CD4-positive, alpha-beta T cell treated with Interleukin-12 subunit alpha and Interleukin-12 subunit beta, for 1 hour (primary cell): ENCODE measurements at places on chromosomes 6 and 20.
A peak's percentile ranks its signal among the peaks of the same experiment; 100 is the strongest.

DNA sequence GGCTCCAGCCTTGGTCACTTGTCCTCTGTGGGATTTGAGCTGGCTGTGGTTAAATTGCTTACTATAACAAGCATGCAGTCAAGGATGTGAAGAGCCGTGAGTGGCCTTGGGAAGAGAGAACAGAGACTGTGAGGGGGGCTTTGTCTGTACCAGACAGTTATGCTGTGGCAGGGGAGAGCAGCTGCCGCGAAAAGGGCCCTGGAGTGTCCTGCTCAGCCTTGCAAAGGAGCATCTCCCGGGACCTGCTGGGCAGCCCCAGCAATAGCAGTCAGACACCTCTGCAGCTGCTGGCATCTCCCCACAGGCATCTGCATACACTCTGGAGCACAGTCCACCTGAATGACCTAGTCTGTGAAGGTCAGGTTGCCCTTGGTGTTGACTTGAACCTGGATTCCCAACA, 6.3 kb downstream of the EBF4 start:
- no peak for DNase-seq

GRCh38 chr6:107624050-107624449, 134.1 kb downstream of the SOBP start:
- DNase-seq, result no peak

DNA sequence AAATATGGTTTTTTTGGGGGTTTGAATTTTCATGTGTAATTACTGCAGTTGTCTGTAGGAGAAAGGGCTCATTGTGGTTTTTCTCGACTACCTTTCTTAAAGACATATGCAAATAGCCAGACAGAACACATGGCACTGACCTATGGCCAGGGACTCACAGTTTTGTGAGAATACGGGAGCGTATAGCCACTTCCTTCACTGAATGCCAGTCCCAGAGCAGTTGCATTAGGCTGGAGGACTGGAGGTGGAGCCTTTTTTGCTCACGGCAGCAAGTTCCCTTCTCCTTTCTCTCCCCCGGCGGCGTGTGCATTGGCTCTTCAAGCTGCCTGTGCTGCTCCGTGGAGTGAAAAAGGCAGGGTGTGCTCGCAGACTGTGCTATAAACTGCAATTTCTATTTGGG, 114.9 kb downstream of the AKAP7 start:
- no peak for DNase-seq

DNA sequence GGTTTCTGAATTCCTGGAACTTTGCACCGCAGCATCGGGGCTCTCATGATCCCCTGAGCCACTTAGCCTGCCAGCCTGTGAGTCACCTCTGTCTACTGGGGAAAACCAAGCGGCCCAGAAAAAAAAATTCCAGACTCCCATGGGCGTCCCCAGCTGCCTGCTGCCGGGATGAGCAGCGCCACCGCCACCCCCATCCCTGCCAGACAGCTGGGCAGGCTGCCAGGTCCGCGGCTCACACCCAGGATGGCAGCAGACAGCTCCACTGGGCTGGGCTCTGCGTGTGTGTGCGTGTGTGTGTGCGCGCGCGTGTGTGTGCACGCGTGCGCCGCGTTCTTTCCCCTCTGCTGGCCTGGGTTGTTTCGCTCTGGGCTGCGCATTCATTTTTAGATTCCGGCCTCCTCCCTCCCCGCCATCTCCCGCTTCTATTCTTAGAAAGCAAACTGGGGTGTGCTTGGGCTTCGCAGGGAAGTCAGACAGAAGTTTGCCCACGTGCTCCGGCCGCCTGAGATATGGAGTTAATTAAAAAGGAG, 38.9 kb upstream of the PMEPA1 start:
- peak; percentile 30 for DNase-seq

GRCh38 chr6:129969064-129969463, 49.3 kb upstream of the L3MBTL3 start:
- no peak for DNase-seq

DNA sequence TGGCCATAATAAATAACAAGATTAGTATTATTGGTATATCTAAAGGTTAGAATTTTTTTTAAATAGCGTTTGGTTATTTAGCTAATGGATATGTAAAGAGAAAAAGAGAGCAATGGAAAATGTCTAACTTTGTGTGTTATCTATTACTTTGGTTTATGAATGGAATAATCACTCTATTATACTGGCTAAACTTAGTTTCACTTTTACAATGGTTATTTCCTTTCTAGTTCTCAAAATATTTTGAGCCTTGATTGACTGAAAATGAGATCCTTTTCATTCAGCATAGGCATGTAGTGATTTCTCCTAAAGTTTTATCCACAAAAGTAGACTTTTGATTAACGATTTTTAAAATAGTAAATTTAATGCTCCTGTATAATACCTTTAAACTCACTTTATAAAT, 51.6 kb upstream of the MLIP start:
- DNase-seq, result no peak

DNA sequence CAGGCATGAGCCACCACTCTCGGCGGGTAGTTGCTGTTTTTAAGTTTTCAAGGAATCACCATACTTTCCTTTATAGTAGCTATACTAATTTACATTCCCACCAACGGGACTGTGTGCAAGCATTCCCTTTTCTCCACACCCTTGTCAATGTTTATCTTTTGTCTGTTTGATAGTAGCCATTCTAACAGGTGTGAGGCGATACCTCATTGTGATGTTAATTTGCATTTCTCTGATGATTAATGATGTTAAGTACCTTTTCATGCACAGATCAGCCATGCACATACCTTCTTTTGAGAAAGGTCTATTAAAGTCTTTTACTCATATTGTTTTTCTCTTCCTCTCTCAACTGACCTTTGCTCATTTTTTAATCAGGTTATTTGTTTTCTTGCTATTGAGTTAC, 43.0 kb upstream of the CCND3 start:
- DNase-seq, result no peak

DNA sequence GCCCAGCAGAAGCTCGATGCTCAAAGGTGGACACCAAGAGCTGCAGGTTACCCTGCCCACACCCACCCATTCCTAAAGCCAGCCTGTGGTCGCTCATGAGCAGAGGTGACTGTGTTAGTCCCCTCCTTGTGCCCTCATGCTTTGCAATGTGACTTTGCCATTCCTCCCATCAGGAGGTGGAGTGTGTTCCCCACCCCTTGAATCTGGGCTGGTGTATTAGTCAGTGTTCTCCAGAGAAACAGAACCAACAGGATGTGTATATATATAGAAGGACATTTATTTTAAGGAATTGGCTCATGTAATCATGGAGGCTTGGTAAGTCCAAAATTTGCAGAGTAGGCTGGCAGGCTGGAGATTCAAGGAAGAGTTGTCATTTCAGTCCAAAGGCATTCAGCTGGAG, 54.4 kb upstream of the RNF24 start:
- DNase-seq, result no peak

- no peak for DNase-seq
Measured at GRCh38 chr6:45231660-45232059, 96.5 kb upstream of the RUNX2 start.

DNA sequence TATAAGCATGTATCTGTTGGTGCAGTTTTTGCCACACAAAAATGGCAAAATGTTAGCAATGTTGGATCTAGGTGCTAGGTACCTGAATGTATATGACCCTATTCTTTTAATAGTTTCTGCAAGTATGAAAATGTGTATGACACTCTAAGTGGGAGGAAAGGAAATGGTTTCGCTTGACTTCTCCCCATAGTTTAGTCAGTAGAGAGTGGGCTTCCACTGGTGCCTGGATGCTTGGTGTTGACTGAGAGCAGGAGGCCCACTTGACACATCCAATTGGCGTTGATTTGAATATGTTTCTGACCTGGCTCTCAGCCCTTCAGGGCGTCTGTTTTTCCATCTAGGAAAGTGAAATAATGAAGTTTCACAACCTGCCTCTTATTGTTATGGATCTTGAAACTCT, 41.8 kb upstream of the GABRR1 start:
- no peak for DNase-seq

DNA sequence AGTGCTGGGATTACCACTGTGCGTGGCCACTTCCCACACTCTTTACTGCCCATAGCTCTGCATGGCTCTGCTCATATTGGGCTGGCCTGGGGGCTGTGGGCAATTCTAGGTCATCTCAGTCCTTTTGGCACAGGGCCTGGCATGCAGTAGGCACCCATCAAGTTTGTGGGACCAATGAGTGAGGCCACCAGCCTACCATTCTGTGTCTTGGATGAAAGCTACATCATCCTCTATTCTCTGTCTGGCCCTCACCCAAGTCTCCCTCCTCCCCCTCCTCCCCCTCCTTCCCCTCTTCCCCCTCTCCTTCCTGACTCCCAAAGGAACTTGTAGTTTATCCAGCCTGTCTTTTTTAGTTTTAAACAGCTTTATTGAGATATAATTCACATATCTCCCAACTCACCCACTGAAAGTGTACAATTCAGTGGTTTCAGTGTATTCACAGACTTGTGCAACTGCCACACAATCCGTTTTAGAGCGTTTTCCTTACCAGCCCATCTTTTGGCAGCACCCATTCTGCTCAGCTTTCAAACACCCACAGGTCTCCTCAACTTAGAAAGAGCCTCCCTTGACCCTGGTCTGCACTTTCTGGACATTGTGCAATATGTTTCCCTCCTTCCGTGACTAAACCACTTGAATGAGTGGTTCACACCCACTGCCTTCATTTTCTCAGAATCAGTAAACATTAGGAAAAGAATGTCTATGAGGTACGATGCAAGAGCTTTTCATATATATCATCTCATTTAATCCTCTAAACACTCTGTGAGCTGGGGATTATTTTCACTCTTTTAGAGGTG, 21.5 kb upstream of the MRPS18A start:
- DNase-seq, result no peak

DNA sequence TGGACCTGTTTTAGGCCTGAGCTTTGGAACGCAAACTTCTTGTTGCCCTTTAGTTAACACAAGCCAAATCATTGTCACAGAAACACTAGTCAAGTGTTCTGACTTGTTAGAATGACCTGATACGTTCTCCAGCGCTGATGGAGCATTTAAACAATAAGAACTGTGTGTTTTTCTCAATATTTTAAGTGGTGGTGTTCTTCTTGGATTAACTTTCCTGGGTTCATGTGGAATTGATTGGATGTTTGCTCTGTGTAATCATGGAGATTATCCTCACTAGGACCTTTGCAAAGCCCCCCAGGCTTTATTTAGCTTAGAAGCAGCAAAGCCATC, 1.6 kb downstream of the LRRC1 start:
- DNase-seq, result no peak

DNA sequence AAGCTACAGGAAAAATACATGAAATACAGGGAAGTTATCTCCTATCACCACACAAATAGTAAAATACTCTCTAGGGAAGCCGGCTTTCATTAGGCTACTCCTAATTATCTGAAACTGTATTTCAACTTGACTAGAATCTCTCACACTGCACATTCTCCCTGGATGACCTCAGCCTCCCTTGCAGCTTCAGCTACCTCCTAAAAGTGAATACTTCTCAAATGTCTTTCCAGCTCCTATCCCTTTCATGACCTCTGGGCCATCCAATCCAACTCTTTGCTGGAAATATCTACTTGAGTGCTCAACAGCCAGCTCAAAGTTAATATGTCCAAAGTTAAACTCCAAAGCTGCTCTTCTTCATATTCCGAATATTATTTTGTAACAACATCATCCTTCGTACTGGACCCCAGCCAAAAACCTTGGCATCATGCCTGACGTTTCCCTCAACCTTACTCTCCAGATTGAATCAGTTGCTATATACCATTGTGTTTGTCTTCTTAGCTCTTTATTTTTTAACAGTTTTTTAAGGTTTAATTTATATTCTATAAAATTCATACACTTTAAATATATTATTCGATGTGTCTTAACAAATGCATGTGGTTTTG, 29.4 kb upstream of the KIF6 start:
- no peak for DNase-seq

DNA sequence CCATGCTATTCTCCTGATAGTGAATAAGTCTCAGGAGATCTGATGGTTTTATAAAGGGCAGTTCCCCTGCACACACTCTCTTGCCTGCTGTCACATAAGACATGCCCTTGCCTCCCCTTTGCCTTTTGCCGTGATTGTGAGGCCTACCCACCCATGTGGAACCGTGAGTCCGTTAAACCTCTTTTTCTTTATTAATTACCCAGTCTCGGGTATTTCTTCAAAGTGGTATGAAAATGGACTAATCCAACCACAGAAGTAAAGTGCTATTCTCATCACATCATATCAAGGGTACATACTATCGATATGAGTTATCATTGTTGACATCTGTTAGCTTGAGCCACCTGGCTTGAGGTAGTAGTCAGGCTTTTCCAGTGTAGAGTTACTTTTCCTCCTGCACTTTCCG, 2.3 kb downstream of the MANBAL start:
- DNase-seq, result no peak

DNA sequence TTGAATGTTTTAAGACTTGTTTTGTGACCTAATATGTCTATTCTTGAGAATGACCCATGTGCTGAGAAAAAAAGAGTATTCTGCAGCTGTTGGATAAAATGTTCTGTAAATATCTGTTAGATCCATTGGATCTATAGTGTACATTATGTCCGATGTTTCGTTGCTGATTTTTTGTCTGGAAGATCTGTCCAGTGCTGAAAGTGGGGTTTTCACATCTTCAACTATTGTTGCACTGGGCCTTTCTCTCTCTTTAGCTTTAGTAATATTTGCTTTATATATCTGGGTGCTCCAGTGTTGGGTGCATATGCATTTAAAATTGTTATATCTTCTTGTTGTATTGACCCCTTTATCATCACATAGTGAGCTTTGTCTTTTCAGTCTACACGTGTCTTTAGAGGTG, 5.7 kb upstream of the SIRPB2 start:
- DNase-seq, result no peak

GRCh38 chr6:6125495-6125894, 118.8 kb upstream of the NRN1 start:
- no peak for DNase-seq

DNA sequence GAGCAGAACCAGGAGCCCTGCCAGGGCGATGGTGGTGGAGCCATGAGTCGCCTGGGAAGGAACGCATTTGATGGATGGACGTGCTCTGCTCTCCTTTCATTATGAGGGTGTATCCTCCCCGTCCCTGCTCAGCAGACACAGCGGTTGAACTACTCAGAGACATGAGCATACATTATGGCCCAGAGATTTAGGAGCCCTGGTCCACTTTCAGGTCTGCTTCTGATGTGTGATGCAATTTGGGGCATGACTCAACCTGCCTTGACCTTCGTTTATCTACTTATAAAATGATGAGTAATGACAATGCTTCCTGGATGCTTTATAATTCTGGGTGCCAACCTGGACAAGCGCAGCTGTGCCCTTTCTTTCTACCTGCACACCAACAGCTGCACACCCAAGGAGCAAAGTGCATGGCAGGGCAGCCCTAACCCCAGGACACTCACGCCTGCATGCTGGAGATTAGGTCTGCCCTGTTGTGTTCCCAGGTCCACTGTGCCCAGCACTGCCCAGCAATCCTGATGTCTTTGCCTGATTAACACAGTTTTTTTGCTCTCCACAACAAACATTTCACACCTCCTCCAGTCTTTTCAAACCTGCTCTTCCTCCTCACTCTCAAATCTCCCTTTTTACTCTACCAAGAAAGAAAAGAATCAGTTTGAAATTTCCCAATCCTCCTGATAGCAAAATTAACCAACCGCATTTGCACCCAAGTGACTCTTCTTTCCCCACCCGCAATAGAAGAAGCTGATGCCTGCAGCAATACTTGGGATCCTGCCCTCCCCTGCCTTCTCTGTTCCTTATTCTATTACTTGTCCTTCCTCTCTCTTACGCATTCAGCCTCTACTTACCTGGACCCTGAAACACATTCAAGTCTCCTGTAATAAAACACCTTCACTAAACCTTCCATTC, 81.2 kb downstream of the EZR start:
- DNase-seq, result no peak

- DNase-seq, result no peak
Measured at GRCh38 chr6:69775941-69776340, 20.9 kb downstream of the LMBRD1 start.
